ENCODE measurements at places on chromosomes 11 and 22. TPM values are rescaled to one million over a fixed set of nuclear protein-coding genes. Genes with fewer than 3 reads are reported as not detected.

GRCh38 chr22:38089474-38089851 is 5.5 kb upstream of the SLC16A8 start:
- no peak for DNase-seq

GRCh38 chr22:48350456-48350855 is 1477.2 kb downstream of the BRD1 start:
- no peak for DNase-seq

IFITM10 gene
- total RNA-seq, result 1.1 TPM

- DNase-seq, result no peak
These were observed 251.9 kb upstream of the FAT3 start for GRCh38 chr11:91972665-91973266.

DNA sequence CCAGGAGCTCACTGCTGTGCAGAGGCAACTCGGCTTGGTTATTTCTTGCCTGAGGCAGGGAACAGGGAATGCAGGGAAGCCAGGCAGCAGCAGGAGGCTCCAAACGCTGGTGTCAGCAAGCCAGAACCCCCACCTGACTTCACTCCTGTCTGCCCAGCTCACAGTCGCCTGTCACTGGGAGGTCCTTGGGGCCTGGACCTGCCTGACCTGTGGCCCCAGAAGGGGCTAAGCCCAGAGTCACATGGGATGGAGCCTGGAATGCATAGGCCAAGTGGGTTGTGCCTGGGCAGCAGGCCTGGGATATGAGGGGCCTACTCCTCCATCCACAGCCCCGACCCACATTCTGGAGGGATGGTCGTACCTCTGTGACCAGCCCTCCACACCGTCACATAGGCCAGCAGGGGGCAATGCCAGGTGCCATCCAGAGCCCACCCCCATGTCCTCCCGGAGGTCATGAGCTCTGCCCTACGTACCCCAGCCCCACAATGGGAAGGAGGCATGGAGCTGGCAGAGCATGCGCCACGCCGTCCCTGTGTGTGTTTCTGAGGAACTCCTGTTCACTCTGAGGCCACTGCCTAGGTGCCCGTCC is 5.2 kb downstream of the RASSF7 start:
- no peak for DNase-seq

GRCh38 chr11:8368194-8368593 is 104.5 kb upstream of the LMO1 start:
- DNase-seq, result no peak

- DNase-seq, result no peak
These were observed 151.3 kb downstream of the CADM1 start for GRCh38 chr11:115352805-115353485.

- no peak for DNase-seq
These were observed 121.8 kb upstream of the NTM start for GRCh38 chr11:131248588-131248987.

Measured in hematopoietic multipotent progenitor cell (in vitro differentiated cells).